ENCODE measurements at places on chromosomes 6 and 20. TPM values are rescaled to one million over a fixed set of nuclear protein-coding genes. Genes with fewer than 3 reads are reported as not detected.

ADGRG6 gene
- 78.9 TPM for total RNA-seq

UNC5CL gene
- 1.6 TPM for total RNA-seq

BEND6 gene
- total RNA-seq, result 1.8 TPM

HLA-DMA gene
- 1.7 TPM for total RNA-seq

MYB gene
- total RNA-seq, result 6.8 TPM

POFUT1 gene
- total RNA-seq, result 47.5 TPM

HLA-G gene
- total RNA-seq, result not detected

HCK gene
- not detected for total RNA-seq

All from neural crest cell (in vitro differentiated cells).